ENCODE measurements at places on chromosomes 7 and 10.

DNA sequence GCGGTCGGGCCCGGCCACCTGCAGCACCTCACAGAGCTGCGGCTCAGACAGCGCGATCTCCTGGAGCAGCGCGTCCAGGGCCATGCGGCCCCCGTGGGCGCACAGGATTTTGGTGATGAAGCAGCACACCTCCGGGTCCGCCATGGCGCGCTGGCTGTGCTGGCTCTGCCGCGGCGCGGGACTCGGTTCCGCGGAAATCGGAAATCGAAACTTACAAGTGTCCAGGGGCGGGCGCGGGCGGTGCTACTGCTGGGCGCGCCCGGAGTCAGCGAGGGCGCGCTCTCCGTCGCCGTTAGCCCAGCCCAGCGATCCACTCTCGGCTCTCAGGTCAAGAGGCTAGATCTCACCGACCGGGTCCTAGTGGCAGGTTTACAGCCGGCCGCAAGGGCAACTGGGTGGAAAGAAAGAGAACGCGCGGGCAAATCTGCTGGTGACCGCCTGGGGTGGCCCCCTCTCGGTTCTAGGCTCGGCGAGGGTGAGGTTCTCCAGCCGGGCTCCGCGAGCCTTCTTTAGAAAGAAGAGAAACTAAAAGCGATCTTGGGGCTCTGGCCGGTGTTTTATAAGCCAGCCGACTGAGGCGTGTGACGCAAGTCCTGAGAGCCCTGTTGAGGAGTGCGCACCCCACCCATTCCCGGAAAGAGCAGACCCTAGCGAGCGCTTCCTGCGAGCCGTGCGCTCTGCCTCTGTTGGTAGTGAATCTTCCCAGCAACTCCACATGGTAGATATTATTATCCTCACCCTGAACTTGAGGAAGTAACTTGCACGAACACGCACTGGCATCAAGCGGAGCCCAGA, at the start of gene ZC3HAV1:
ZC3HAV1 (minus strand) TSS at position 533 of the 795 bp plus-strand sequence; CDS start at position 144, 389 bp downstream.
- peak; percentile 95 for DNase-seq

DNA sequence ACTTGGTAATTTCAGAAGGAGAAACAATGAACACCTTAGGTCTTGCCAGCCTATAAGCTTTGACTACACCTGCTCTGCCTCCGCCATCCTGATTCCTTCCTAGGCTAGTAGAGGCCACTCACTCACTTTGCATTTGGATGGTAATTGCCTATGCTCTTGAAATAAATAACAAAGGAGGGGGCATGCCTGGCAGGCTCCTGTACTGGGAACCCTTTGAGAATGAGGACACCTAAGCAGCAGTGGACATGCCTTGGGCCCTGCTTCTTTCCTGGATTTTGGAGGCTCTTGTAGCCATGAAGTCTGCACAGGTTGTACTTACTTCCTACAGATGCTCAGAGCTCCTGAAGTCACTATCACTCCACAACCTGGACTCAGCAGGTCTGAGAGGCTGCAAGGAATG, 65.8 kb downstream of the BLNK start:
- no peak for DNase-seq

DNA sequence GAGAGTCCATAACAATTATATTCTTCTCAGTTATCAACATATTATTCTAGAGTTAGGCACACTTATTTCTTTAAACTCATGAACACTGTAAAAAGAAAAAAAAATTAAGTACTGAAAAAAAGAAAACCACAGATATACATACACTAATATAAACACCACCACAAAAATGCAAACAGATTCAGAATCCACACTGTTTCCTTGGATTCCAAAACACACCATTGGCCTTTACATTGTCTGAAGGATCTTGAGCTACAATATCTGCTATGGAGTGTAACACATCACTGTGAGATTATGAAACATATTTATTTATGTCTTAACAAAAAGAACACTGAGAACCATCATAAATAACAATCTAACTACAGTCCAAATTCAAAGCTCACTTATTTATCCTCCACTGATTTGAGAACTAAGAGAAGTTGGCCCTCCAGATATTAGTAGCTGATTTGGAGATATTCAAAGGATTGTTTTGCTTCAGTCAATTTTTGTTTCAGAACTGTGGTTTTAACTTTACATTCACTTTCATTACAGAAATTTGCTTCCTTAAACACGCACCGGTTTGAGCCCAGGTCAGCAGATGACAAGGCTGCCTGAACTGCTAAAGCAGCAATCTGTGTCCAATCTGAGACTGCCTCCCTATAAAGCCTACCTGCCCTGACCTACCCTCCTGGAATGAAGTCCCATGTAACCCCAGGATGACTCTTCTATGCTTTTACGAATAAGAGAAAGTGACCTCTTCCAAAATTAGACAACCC, 47.0 kb upstream of the CDK1 start:
- DNase-seq, result no peak

- DNase-seq, result no peak
These were observed 103.1 kb downstream of the INHBA start for GRCh38 chr7:41599760-41600159.

GRCh38 chr10:104309980-104310978, 28.0 kb downstream of the ITPRIP start:
- peak; percentile 73 for DNase-seq

Data from suprapubic skin (tissue), 4 donors.